ENCODE measurements at places on chromosomes 6 and 20.

DNA sequence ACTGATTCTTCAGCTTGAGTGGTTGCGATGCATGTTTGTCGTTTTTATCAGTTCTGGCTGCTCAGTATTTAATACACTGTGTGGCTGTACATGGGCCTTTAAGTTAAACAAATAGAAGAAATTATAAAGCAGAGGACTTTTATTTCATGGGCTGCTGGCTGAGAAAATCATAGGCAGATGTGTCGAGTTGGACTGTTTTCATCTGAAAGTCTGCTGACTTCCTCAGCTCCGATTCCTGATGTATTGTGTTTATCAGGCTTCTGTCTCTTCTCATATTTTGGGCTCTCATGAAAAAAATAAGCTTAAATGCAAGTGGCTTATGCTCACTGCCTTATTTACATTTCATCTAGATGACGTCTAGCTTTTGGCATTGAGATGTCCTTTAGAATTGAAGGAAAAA is 129.5 kb upstream of the GGTLC1 start:
- no peak for DNase-seq

DNA sequence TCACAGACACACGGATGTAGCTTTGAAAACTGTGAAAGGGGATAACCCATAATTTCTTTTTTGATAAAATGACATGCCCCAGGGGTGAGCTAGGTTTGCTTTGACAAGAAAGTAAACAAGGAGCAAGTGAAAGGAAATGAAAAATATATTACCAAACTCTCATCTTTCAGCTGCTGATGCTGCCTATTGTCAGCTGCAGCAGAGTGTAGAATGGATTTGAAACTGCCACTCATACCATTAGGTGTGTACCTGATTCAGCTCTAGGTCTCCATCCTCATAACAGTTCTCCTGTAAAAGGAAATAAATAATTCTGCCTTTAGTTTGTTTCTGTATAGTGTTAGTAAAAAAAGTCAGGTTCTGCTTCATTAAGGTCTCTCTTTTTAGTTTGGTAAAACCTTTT is 415.1 kb upstream of the MARCKS start:
- DNase-seq, result no peak

DNA sequence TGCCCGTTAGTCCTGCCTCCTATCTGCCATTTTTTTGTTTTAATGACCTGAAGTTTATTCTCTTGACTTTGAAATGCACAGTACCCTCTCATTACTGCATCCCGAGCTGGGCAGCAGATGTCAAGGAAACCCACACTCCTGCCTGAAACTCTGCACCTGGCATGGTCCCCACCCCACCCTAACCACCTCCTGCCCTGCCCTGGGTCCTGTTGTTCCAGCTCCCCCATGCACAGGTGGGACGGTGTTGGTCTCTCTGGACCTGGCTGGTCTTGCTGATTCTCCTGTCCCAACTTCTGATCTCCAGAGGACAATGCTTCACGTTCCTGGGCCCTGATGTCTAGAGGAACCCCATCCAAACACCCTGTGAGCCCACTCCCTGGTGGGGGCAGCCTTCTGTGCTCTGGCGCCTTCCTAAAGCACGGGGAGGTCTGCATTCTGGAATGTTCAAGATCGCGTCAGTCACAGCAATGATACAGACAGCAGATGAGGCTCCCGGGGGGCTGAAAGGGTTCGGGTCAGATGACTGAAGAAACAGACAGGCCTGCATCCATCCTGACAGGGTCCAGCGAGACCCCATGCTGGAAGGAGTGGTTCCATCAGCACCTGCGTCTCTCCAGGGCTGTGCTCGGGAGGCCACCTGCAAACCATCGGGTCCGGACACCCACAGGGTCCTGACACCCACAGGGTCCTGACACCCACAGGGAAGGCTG is 73.6 kb downstream of the ERMARD start:
- DNase-seq, result no peak

- DNase-seq, result no peak
Measured at GRCh38 chr6:158991017-158991723, 8.8 kb downstream of the RSPH3 start.
